ENCODE measurements at places on chromosomes 11 and 22.

GRCh38 chr11:46948378-46949131 lies 12.0 kb downstream of the CSTPP1 start:
- no peak for DNase-seq

DNA sequence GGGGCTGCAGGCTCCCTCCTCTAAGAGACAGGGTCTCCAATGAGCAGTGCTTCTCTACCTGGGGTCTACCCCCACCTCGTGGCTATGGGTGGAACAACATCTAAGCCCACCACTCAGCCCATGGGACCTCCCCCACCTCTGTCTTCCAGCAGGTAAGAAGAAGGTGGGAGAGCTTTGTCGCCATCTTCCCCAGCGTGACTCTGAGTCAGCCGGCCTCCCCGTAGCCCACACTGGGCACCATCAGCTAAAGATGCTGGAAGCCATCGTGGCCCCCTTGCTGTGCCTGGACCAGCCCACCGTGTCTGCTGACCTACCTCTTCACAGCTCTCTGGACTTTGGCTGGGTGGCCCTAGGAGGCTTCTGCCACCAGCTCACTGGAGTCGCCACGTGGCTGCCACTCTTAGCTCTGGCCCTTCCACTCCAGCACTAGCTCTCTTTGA lies 944 bp downstream of the C11orf86 start:
- DNase-seq = no peak

DNA sequence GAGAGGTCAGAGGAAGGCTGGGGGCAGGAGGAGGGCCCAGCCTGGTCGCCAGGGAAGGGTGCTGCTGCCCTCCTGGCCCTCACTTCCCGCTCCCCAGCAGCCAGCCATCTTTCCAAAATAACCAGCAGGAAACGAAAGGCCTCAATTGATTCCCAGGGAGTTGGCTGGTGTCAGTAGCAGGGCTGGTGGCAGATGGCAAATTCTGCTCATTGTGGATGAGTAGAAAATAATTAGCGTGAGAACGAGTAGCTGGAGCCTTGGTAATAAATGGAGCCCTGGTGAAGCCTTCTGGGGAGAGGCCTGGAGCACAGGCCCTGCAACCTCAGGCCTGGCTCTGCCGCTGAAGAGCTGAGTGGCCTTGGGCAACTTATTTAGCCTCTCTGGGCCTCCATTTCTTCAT lies 31.3 kb downstream of the DAGLA start:
- DNase-seq = no peak

DNA sequence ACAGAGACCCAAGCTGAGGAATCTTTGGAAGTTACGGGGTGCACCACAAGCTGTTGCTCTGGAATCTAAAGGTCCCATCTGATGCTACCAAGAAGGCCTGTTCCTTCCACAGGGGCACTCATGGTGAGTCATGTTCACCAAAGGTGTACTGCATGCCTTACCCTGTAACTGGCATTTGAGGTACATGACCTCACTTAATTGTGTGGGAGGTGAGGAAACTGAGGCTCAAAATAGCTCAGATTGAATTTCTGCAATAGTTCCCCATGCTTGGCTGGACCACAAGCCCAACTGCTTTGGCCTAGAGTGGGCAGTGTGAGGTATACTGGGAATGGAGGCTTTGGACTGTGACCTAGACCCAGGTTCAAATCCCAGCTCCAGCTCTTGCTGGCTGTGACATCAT lies 8.2 kb downstream of the MTFP1 start:
- DNase-seq = no peak

- no peak for DNase-seq
These were observed 69.2 kb upstream of the SHANK2 start for GRCh38 chr11:71321433-71322191.

All from GM20000 (cell line).